ENCODE measurements at places on chromosomes 1 and 21. TPM values are rescaled to one million over a fixed set of nuclear protein-coding genes. Genes with fewer than 3 reads are reported as not detected.

DNA sequence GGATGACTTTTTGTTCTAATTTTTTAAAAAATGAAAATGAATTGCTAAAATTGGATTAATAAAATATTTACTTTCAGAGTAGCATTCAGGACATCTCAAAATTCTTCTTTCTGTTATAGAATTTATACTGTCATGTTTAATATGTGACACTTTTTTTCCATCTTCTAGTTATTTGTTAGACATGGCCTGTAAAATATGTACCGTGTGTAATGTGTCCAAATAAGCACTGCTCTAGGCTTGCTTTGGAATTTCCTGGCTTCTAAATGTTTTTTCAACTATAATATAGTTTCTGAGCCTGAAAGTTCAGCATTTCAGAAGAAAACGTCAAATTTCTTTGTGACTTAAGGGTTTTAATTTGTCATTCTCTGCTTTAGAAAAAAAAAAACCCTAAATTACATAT is 243.6 kb downstream of the DNM3 start:
- H3K27ac ChIP-seq, result no peak overlapping the region
- H3K4me3 ChIP-seq, result no peak overlapping the region
- no peak for DNase-seq
- no peaks in the 10 kb centered on the region for H3K4me1 ChIP-seq
- no peaks in the 10 kb centered on the region for H3K27me3 ChIP-seq

DNA sequence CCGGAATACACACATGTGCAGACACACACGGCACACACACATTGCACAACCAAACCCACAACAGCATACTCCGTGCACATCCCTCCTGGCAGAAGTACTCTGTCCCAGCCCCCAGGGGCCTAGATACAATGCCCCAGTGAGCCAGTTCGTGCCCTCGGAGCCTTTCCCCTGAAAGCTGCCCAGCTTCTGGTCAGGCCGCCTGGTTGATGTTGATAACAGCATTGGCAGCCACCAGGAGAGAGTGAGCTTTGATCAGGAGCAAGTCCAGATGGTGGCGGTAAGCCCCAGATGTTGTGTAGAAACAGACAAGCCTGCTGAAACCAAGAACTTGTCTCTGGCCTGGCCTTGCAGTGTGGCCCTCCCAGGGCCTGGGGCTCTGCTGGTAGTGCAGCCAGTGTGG is 109.1 kb downstream of the GRIK3 start:
- H3K4me1 ChIP-seq, result no peaks in the 10 kb centered on the region
- no peaks in the 10 kb centered on the region for H3K27me3 ChIP-seq
- no peak overlapping the region for H3K4me3 ChIP-seq
- H3K36me3 ChIP-seq, result no peaks in the 10 kb centered on the region
- H3K27ac ChIP-seq, result no peak overlapping the region
- DNase-seq, result peak; percentile 55

The LEPROT gene
- 136 TPM for total RNA-seq

GRCh38 chr1:207807690-207808321 is 56.0 kb downstream of the CD46 start:
- H3K4me3 ChIP-seq, result no peak overlapping the region
- H3K4me1 ChIP-seq, result no peaks in the 10 kb centered on the region
- peak overlapping the region; percentile 72 for H3K27ac ChIP-seq
- H3K27me3 ChIP-seq, result no peaks in the 10 kb centered on the region
- no peak for DNase-seq

DNA sequence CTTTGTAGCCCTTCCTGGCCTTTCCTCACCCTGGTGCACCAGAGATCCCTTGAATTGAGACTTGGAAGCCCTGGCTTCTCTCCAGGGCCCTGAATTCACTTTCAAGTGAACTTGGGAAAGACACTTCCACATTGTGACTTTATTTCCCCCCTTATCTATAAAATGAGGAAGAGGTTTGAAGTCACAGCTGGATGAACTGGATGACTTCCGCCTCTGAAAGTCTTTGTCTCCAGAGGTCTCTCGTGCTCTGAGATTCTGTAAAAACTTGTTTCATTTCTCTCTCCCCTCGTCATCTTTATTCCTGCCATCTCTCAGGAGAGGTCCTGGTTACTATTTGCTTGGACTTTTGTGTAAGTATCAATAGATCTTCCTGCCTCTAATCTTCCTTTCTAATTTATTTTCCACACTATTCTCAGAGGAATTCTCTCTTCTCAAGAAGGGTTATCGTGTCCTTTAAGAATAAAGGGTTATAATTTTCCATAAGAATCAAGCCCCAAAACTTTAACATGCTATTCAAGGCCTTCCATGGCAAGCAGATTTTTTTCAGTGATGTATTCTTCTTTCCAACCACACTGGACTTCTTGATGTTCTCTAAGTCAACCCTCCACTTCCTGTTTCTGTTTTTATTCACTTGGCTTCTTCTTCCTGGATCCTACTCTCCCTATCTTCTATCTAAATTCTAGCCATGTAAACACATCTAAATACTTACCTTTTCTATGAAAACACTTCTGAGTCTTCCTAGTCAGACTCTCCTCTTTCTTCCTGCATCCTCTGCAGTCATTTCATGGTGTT is 6.5 kb upstream of the RPTN start:
- no peak overlapping the region for H3K4me3 ChIP-seq
- peaks cover 2% of the 10 kb centered on the region for H3K4me1 ChIP-seq
- no peak for DNase-seq
- H3K27me3 ChIP-seq, result no peaks in the 10 kb centered on the region
- H3K36me3 ChIP-seq, result no peaks in the 10 kb centered on the region

GRCh38 chr1:63537940-63538339 is 14.6 kb downstream of the EFCAB7 start:
- no peak overlapping the region for H3K4me3 ChIP-seq
- no peaks in the 10 kb centered on the region for H3K4me1 ChIP-seq
- H3K27me3 ChIP-seq, result no peaks in the 10 kb centered on the region
- no peaks in the 10 kb centered on the region for H3K36me3 ChIP-seq
- no peak overlapping the region for H3K27ac ChIP-seq

DNA sequence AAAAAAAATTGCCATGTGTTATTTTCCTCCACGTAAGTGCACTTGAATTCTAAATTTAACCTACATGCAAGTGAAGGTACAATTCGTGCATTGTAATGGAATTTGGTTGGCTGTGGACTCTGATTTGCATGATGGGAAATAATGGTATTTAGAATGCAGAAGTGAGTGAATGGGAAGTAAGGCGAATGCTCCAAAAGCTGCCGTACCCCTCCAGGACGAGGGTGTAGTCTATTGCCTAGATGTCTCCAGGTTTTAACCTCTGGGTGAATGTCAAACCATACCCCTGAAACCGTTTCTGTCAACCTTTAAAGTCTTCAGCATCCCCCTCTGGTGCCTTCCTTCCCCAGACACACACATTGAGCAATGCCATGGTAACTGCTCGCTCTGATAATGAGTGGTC is 44.5 kb downstream of the KIAA0040 start:
- H3K4me1 ChIP-seq, result no peaks in the 10 kb centered on the region
- no peak for DNase-seq
- no peaks in the 10 kb centered on the region for H3K36me3 ChIP-seq
- no peaks in the 10 kb centered on the region for H3K27me3 ChIP-seq
- H3K27ac ChIP-seq, result no peak overlapping the region
- H3K4me3 ChIP-seq, result no peak overlapping the region

The TFF2 gene
- not detected for total RNA-seq

The CELA2A gene
- total RNA-seq, result not detected

- H3K36me3 ChIP-seq, result peaks cover 3% of the 10 kb centered on the region
- H3K4me3 ChIP-seq, result no peak overlapping the region
- H3K27me3 ChIP-seq, result no peaks in the 10 kb centered on the region
- peak; percentile 79 for DNase-seq
- no peak overlapping the region for H3K27ac ChIP-seq
These were observed 83.5 kb downstream of the UCK2 start for GRCh38 chr1:165910764-165911421.

GRCh38 chr1:179003512-179004066 is 22.1 kb upstream of the FAM20B start:
- no peaks in the 10 kb centered on the region for H3K27me3 ChIP-seq
- H3K4me3 ChIP-seq, result no peak overlapping the region
- no peak overlapping the region for H3K27ac ChIP-seq
- H3K4me1 ChIP-seq, result no peaks in the 10 kb centered on the region
- no peak for DNase-seq

The GPR61 gene
- not detected for total RNA-seq

DNA sequence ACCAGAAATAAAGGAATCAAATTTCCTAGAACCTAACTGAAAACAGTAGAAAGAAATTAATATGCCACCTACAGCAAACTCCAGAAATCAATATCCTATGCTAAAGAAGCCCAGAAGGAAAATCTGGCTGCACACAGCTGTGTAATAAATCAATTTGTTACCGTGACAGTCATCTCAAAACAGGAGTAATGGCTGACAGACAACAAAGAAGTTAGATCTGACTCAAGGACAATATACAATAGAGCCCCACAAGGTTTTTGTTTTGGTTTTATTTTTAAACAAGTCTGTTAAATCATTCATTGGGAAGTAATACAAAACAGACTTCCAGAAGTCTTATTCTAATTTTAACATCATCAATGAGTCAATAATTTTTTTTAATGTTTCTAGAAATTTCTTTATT is 168.4 kb downstream of the RERE start:
- no peak overlapping the region for H3K4me3 ChIP-seq
- no peak for DNase-seq
- H3K4me1 ChIP-seq, result no peaks in the 10 kb centered on the region
- H3K27ac ChIP-seq, result no peak overlapping the region
- no peaks in the 10 kb centered on the region for H3K27me3 ChIP-seq

GRCh38 chr1:109889094-109889493 is 21.6 kb upstream of the CSF1 start:
- H3K4me3 ChIP-seq, result no peak overlapping the region
- no peak for DNase-seq
- H3K27ac ChIP-seq, result no peak overlapping the region
- no peaks in the 10 kb centered on the region for H3K36me3 ChIP-seq
- no peaks in the 10 kb centered on the region for H3K4me1 ChIP-seq

GRCh38 chr1:155136748-155137147 is 1.1 kb downstream of the SLC50A1 start:
- no peak overlapping the region for H3K4me3 ChIP-seq
- peak overlapping the region; percentile 32 for H3K27ac ChIP-seq
- H3K36me3 ChIP-seq, result no peaks in the 10 kb centered on the region
- no peaks in the 10 kb centered on the region for H3K4me1 ChIP-seq

The FAM177B gene
- 0.18 TPM for total RNA-seq

DNA sequence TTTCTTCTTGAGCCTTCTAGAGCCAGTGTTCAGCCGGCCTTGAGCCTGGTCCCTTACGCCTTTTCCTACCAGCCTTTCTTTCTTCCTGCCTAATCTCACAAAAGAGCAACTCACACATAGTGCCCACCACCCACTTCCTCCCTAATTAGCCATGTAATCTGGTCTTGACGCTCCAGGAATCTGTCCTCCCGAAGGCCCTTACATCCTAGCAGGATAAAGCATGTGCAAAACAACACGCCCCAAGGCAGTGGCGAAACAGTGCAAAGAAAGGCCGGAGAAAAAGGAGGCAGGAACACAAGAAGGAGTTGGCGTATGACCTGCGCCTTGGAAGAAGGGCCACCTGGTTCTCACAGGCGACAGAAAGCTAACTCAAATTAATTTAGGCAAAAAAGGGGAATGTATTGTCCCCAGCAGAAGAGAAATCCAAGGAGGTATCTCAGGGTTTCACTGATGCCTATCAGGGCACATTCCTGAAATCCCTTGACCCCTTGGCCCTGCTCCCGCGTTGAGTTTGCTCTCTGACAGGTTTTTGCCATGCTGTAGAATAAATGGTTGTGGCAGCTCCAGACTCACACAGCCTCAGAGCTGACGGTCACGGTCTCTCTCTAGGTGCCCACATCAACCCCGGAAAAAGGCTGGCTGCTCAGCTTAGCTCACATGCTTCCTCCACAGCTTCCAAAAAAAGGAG is 79.0 kb downstream of the ZNF281 start:
- no peaks in the 10 kb centered on the region for H3K36me3 ChIP-seq
- no peaks in the 10 kb centered on the region for H3K4me1 ChIP-seq
- no peak overlapping the region for H3K4me3 ChIP-seq
- no peak for DNase-seq
- no peaks in the 10 kb centered on the region for H3K27me3 ChIP-seq

- H3K36me3 ChIP-seq, result no peaks in the 10 kb centered on the region
- H3K27me3 ChIP-seq, result no peaks in the 10 kb centered on the region
- no peak for DNase-seq
- H3K4me3 ChIP-seq, result no peak overlapping the region
- H3K4me1 ChIP-seq, result no peaks in the 10 kb centered on the region
These were observed 16.3 kb downstream of the CNIH3 start for GRCh38 chr1:224632381-224632871.

The MCOLN3 gene
- 7.8 TPM for total RNA-seq

DNA sequence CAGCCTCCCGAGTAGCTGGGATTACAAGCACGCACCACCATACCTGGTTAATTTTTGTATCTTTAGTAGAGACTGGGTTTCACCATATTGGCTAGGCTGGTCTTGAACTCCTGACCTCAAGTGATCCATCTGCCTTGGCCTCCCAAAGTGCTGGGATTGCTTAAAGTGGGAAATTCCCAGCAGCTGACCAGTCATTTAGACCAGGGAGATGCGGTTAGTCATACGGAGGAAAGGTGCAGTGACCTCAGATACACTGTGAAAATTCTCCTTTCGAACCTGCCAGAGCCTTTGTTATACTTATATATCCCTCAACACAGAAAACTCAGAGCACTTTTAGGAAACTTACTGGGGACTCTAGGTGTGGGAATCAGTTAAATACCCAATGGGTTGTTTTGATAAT is 39.6 kb downstream of the MAP10 start:
- no peak for DNase-seq
- no peaks in the 10 kb centered on the region for H3K27me3 ChIP-seq
- H3K36me3 ChIP-seq, result no peaks in the 10 kb centered on the region
- H3K27ac ChIP-seq, result no peak overlapping the region
- H3K4me3 ChIP-seq, result no peak overlapping the region

The SRGAP2 gene
- 92.2 TPM for total RNA-seq

The SPRR2E gene
- total RNA-seq, result not detected

GRCh38 chr1:31122101-31122735 is 56.7 kb upstream of the PUM1 start:
- no peak for DNase-seq
- H3K4me1 ChIP-seq, result no peaks in the 10 kb centered on the region
- H3K27ac ChIP-seq, result no peak overlapping the region
- H3K27me3 ChIP-seq, result no peaks in the 10 kb centered on the region

DNA sequence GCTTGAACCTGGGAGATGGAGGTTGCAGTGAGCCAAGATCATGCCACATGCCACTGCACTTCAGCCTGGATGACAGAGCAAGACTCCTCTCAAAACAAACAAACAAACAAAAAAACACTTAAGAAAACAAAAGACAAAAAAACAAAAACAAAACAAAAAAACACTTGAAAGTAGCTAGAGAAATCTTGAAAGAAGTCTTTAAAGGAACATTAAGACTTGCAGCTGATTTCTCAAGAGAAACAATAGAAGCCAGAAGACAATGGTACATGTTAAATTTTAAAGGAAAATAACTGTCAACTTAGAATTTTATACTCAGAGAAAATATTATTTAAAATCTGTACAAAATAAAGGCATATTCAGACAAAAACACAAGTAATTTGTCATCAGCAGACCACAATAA is 71.3 kb downstream of the HLX start:
- H3K4me1 ChIP-seq, result no peaks in the 10 kb centered on the region
- no peak overlapping the region for H3K4me3 ChIP-seq
- no peaks in the 10 kb centered on the region for H3K27me3 ChIP-seq
- no peaks in the 10 kb centered on the region for H3K36me3 ChIP-seq

The PERM1 gene
- total RNA-seq, result 0.49 TPM
